ENCODE measurements at places on chromosomes 12 and 14. TPM values are rescaled to one million over a fixed set of nuclear protein-coding genes. Genes with fewer than 3 reads are reported as not detected.

GRCh38 chr12:18753481-18754123 is 15.7 kb downstream of the CAPZA3 start:
- no peak overlapping the region for H3K4me3 ChIP-seq
- no peak overlapping the region for H3K27ac ChIP-seq
- no peak for DNase-seq
- no peaks in the 10 kb centered on the region for H3K27me3 ChIP-seq
- H3K36me3 ChIP-seq = no peaks in the 10 kb centered on the region
- no peaks in the 10 kb centered on the region for H3K4me1 ChIP-seq

GRCh38 chr14:101365329-101366158 is 195.8 kb upstream of the DIO3 start:
- no peaks in the 10 kb centered on the region for H3K27me3 ChIP-seq
- no peaks in the 10 kb centered on the region for H3K4me1 ChIP-seq
- DNase-seq = no peak
- H3K27ac ChIP-seq = no peak overlapping the region
- no peak overlapping the region for H3K4me3 ChIP-seq

DNA sequence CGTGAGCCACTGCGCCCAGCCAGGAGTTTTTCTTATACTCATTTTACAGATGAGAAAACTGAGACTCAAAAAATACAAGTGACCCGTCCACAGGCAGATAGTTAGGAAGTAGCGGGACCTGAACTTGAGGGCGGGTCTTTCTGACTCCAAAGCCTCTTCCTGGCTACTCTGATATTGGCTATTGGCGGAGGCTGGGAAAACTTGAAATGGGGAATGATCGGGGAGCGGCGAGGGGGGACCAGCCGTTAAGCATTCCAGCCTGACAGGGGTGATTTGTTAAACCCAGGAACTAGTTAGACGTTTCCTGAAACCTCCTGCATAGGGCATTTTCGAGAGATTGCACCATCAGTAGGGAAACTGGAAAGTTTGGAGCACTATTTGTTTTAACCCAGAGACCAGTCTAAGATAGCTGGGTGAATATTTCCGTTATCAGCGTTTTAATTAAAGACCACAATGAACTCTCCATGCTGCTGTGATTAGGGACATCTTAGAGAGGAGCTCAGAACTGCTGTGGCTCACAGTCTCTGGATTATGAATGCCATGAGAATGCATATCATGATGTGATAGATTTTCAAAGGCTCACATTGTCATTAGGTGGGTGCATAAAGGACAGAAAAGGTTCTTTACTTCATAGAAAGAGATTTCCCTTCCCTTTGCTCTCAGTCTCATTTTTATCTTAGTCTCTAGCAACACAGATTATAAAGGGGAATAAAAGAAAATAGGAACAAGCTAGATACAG is 2.5 kb downstream of the NR1H4 start:
- H3K4me3 ChIP-seq = no peak overlapping the region
- H3K27ac ChIP-seq = no peak overlapping the region
- no peaks in the 10 kb centered on the region for H3K36me3 ChIP-seq

DNA sequence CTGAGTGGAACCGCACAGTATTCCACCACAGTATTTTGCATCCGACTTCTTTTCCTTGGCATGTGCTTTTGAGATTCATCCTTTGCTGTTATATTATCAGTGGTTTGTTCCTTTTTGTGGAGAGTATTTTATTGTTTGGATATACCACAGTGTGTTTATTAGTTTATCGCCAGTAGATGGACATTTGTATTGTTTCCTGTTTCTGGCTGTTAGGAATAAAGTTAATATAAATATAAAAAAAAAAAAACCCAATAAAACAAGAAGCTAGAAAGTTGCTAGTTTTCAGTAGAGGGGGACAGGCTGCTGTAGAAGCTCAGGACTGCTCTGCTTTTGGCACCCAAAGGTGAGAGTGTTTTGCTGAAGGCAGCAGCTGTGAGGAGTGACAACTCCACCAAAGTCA is 62.0 kb upstream of the EEA1 start:
- H3K4me3 ChIP-seq = no peak overlapping the region
- no peak overlapping the region for H3K27ac ChIP-seq
- no peaks in the 10 kb centered on the region for H3K27me3 ChIP-seq
- H3K4me1 ChIP-seq = peaks cover 5% of the 10 kb centered on the region

DNA sequence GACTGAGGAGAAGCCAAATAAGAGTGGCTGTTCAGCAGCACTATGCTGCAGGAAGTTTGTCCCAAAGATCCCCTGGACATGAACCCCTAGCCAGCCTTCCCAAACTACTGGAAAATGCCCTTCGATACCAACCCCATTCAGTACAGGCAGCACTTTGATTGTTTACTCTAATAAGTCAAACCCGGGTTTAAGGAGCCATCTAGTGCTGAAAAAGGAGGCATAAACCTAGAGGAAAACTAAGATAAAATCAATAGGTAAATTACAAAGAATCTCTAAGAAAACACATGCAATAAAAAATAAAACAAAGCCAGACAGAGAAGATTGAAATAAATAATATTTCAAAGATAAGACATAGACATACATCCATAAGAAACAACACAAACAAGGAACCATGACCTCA is 771.6 kb downstream of the RPS29 start:
- H3K27me3 ChIP-seq = no peaks in the 10 kb centered on the region
- H3K27ac ChIP-seq = no peak overlapping the region
- no peak for DNase-seq
- no peaks in the 10 kb centered on the region for H3K4me1 ChIP-seq

DNA sequence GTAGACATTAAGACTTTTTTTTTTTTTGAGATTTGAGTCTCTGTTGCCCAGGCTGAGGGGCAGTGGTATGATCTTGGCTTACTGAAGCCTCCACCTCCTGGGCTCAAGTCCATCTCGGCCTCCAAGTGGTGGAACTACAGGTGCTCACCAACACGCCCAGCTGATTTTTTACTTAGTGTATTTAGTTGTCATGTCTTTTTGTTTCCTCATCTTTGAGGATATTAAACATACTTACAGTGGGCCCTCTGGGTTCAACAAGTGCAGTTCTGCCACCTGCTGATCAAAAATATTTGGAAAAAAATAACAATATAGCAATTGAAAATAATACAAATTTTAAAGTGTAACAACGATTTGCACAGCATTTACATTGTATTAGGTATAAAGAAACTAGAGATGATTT is 4.4 kb upstream of the B4GALNT1 start:
- peaks cover 11% of the 10 kb centered on the region for H3K4me1 ChIP-seq
- H3K4me3 ChIP-seq = no peak overlapping the region
- H3K27me3 ChIP-seq = peaks cover 16% of the 10 kb centered on the region
- DNase-seq = no peak

DNA sequence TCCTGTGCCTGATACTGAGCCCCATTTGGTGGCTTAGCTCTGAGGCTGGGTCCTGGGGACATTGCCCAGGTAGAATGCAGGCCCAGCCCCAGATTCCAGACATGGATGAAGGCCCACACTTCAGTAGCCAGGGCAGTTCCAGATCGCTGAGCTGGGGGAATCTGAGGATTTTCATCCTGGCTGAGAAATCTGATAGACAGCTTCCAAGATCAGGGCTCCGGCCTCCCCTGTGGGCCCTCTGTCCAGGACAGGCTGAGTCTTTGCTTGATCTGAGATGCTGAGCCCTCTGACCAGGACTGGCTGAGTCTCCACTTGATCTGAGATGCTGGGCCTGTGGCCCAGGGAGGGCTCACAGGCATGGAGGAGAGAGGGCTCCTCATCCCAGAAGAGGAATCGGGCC is 3.3 kb upstream of the RASAL1 start:
- no peak overlapping the region for H3K4me3 ChIP-seq
- no peaks in the 10 kb centered on the region for H3K36me3 ChIP-seq
- no peak overlapping the region for H3K27ac ChIP-seq
- H3K27me3 ChIP-seq = peaks cover 5% of the 10 kb centered on the region
- no peak for DNase-seq
- peaks cover 19% of the 10 kb centered on the region for H3K4me1 ChIP-seq

GRCh38 chr14:41604721-41605531 is 1.8 kb upstream of the LRFN5 start:
- no peaks in the 10 kb centered on the region for H3K4me1 ChIP-seq
- H3K27me3 ChIP-seq = peaks cover 30% of the 10 kb centered on the region
- no peak for DNase-seq
- H3K27ac ChIP-seq = no peak overlapping the region
- no peak overlapping the region for H3K4me3 ChIP-seq
- H3K36me3 ChIP-seq = no peaks in the 10 kb centered on the region

DNA sequence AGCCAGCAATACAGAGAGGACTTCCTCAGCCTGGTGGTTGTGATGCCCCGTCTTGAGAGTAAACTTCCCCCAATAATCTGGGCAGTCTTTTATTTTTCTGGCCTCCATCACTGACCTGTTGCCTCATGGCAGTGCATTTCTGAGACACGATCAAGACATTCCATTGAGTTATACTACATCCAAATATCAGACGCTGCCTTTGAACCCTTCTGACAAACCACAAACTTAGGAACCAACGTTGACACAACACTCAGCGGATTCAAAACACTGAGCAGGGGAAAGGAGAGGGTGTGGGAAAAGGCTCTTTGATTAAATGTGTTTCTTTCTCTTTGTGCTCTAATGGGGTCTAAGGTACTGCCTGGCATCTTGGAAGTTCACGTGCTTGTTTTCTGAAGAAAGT is 100.7 kb upstream of the TBX5 start:
- no peak overlapping the region for H3K4me3 ChIP-seq
- no peaks in the 10 kb centered on the region for H3K36me3 ChIP-seq
- no peak for DNase-seq

GRCh38 chr14:104676130-104676693 is 13.2 kb upstream of the INF2 start:
- peaks cover 4% of the 10 kb centered on the region for H3K27me3 ChIP-seq
- no peak overlapping the region for H3K27ac ChIP-seq
- H3K4me1 ChIP-seq = peaks cover 32% of the 10 kb centered on the region
- no peak overlapping the region for H3K4me3 ChIP-seq
- no peaks in the 10 kb centered on the region for H3K36me3 ChIP-seq

- no peak overlapping the region for H3K4me3 ChIP-seq
- no peak overlapping the region for H3K27ac ChIP-seq
- no peaks in the 10 kb centered on the region for H3K27me3 ChIP-seq
- no peaks in the 10 kb centered on the region for H3K36me3 ChIP-seq
- no peak for DNase-seq
Observed at GRCh38 chr12:24398605-24399004, 449.1 kb upstream of the SOX5 start.

DNA sequence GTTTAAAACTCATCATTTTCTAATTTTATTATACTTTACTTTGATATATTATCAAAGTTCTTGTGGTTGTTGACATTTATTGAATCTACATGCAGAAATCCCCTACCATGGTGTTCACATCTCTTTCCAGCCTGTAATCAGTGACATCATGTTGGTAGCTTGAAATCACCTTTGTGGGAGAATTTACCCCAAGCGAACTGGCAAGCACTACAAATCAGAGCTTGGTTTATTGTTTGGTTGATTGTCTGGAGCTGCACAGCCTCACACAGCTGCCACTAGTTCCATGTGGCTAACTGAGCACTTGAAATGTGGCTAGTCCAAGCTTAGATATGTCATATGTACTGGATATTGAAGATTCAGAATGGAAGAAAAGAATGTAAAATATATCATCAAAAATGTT is 15.4 kb upstream of the KRT5 start:
- no peak for DNase-seq
- no peak overlapping the region for H3K27ac ChIP-seq
- no peaks in the 10 kb centered on the region for H3K27me3 ChIP-seq
- no peaks in the 10 kb centered on the region for H3K36me3 ChIP-seq
- H3K4me3 ChIP-seq = no peak overlapping the region
- peaks cover 2% of the 10 kb centered on the region for H3K4me1 ChIP-seq

GRCh38 chr12:115923851-115924250 is 353.6 kb downstream of the MED13L start:
- DNase-seq = no peak
- H3K27me3 ChIP-seq = no peaks in the 10 kb centered on the region
- H3K4me1 ChIP-seq = no peaks in the 10 kb centered on the region
- no peaks in the 10 kb centered on the region for H3K36me3 ChIP-seq

DNA sequence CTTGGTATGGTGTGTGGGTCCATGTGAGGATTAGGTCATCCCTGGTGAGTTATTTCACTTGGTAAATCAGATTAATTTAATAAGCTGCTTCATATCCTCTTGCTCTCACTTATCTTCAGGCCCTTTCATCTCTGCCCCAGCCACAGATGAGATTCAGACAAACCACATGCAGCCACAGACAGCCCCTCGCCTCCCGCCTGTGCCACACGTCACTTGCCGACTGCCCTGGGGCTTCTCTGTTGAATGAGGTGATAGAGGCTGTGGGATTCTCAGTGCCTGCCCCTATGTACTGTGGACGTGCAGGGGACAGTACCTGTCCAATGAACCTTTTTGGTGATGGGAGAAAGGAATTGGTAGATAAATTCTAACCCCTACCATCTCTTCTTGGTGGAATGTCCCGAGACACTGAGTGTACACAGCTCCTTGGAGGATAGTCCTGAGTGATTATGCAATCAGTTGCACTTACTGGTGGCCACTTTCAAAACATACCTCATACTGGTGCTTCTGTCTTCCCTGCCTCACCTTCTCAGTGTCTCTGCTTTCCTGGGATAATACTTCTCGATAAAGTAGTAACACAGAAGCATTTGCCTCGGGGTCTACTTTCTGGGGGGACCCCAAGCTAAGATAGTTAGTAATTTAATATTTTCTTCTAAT is 248.7 kb downstream of the TTC6 start:
- no peak overlapping the region for H3K27ac ChIP-seq
- H3K4me1 ChIP-seq = no peaks in the 10 kb centered on the region

DNA sequence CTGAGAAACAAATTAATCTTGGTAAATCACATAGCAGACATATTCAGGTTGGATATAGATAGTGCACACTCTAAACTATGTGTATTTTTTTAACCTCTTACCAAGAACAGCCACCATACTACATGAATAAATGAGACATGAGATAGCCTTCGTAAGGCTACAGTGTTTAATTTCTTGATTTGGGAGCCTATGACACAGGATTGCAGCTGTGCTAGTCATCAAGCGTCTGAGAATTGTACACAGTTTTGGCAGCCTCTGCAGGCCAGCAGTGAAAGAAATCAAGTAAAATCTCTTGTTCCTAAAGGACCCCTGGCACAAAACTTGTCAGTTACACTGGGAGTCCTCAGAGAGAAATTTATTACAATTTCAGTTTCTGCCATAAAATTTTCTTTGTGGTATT is 236.1 kb downstream of the C12orf50 start:
- no peak overlapping the region for H3K4me3 ChIP-seq
- H3K4me1 ChIP-seq = no peaks in the 10 kb centered on the region
- no peak overlapping the region for H3K27ac ChIP-seq
- H3K27me3 ChIP-seq = no peaks in the 10 kb centered on the region
- no peak for DNase-seq
- no peaks in the 10 kb centered on the region for H3K36me3 ChIP-seq

DNA sequence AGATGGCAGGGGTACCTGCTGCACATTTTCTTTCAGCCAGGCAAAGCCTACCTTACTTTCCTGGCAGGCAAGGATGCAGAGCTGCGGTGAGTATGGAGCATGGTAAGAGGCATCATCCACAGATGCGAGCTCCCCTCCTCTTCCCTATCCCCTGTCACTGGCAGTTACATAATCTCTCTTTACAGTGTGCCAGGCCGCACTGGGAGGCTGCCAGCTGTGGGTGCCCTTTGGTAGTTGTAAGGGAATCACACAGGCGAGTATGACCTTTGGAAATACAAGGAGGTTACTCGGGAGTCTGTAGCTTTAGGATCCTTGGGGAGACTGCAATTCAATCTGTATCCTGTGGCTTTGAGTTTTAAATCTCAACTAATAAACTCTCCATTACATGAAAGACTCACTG is 132.5 kb downstream of the KTN1 start:
- no peaks in the 10 kb centered on the region for H3K4me1 ChIP-seq
- no peak for DNase-seq

The APOF gene
- not detected for total RNA-seq

The SDR9C7 gene
- total RNA-seq = not detected

The C14orf132 gene
- 0.23 TPM for total RNA-seq

The PRKCH gene
- total RNA-seq = 610 TPM

The FAIM2 gene
- total RNA-seq = 0.57 TPM

The KLRK1 gene
- total RNA-seq = 543 TPM

The GLIPR1L1 gene
- not detected for total RNA-seq

The INHBC gene
- 0.35 TPM for total RNA-seq

The EPYC gene
- not detected for total RNA-seq

The SLC10A1 gene
- total RNA-seq = not detected

The KRT4 gene
- not detected for total RNA-seq
